Activated T-cell treated with anti-CD3 and anti-CD28 coated beads, Interleukin-2, amount 50 U/mL, for 1 hour (primary cell): ENCODE measurements at places on chromosomes 16 and 17.

GRCh38 chr16:84084570-84085270 is 32.0 kb downstream of the MBTPS1 start:
- peak; percentile 65 for DNase-seq

GRCh38 chr16:55703003-55704001 is 47.5 kb downstream of the SLC6A2 start:
- no peak for DNase-seq

DNA sequence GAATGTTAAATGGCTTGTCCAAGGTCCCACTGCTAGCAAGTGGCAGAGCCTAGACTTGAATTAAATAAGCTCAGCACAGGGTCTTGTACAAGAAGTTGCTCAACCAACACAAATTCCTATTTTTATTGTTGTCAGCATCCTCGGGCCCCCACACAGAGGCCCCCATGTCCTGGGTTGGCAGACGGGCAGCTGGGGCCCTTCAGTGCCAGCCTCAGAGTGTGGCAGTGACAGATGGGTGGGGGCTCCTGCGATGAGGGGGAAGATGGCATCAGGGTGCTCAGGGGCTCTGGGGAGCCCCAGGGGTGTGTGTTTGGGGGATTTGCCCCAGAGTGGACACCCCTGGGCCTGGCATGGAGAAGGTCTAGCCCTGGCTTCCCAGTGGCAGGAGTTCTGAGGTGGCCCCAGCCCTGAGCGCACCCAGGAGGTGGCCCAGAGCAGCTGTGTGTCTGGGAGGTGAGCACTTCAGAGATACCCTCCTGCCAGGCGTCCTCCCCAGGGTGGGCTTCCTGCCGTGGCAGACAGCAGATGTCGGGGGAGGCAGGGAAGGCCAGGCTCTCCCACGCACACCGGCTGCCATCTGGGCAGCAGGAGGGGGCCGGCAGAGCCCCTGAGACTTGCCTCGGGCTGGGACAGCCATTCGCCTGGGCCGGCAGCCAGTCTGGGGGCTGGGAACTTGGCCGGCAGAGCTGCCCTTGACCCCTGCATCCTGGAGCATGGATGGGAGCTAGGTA is 150.8 kb downstream of the C16orf78 start:
- no peak for DNase-seq

- no peak for DNase-seq
Observed at GRCh38 chr16:31063495-31063842, 10.6 kb downstream of the ZNF668 start.

DNA sequence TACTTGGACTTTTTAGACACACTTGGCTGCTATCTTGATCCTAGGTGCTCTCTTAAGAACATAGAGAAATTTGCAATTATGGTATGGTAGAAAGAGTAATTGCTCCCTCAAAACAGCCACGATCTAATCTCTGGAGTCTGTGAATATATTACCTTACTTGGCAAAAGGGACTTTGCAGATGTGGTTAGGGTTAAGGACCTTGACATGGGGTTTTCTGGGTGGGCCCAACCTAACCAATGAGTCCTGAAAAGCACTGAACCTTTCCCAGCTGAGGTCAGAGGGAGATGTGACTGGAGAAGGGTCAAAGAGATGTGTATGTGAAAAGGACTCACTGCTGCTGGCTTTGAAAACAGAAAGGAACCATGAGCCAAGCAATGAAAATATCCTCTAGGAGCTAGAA is 26.7 kb upstream of the MED13 start:
- no peak for DNase-seq

- no peak for DNase-seq
Observed at GRCh38 chr16:56226187-56226586, 34.9 kb downstream of the GNAO1 start.
